ENCODE measurements at places on chromosomes 1 and 21.

GRCh38 chr1:56435434-56436262 is 143.7 kb downstream of the PLPP3 start:
- no peak for DNase-seq

- no peak for DNase-seq
Observed at GRCh38 chr1:165738794-165739193, 29.9 kb downstream of the TMCO1 start.

DNA sequence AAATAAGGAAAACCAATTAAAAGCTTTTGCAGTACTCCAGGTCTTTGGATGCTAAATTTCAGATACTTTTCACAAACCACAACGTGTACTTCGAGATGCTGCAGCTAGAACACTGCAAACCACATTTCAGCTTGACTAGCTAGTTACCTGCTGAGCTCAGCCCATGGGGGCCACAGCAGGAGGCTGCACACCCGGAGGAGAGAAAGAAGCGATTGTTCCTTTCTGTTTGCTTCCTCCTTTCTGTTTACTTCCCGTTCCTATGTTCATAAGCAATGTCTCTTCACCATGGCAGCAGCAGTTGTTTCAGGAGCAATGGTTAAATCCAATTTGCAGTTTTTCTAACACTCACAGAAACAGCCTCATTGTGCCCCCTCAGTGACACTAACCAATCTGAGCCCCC is 225.6 kb upstream of the FGGY start:
- peak; percentile 7 for DNase-seq

DNA sequence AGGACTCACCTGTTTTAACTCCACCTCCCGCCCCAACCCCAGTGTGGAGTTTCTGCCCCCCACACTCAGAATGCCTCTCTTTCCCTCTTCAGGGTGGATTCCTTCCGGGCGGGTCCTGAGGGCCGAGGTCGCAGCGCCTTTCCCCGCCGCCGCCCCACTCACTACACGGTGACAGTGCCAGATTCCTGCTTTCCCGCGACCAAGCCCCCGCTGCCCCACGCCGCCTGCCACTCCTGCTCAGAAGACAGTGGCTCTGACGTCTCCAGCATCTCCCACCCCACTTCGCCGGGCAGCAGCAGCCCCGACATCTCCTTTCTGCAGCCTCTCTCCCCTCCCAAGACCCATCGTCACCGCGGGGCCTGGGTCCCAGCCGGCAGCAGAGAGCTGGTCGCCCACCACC is 16.7 kb downstream of the INAVA start:
- DNase-seq: no peak

- no peak for DNase-seq
Observed at GRCh38 chr1:173347282-173347818, 129.8 kb upstream of the PRDX6 start.

GRCh38 chr1:166175032-166175431 is 8.2 kb upstream of the FAM78B start:
- DNase-seq: no peak

- DNase-seq: no peak
Observed at GRCh38 chr1:87239997-87240605, 88.6 kb upstream of the LMO4 start.

- DNase-seq: no peak
Observed at GRCh38 chr1:175338387-175339135, 146.0 kb upstream of the KIAA0040 start.

- no peak for DNase-seq
Observed at GRCh38 chr1:91609551-91609950, 108.9 kb downstream of the CDC7 start.

- DNase-seq: no peak
Observed at GRCh38 chr1:22709227-22709626, 1.4 kb upstream of the EPHB2 start.

GRCh38 chr1:215475796-215476481 is 91.2 kb upstream of the KCTD3 start:
- no peak for DNase-seq

DNA sequence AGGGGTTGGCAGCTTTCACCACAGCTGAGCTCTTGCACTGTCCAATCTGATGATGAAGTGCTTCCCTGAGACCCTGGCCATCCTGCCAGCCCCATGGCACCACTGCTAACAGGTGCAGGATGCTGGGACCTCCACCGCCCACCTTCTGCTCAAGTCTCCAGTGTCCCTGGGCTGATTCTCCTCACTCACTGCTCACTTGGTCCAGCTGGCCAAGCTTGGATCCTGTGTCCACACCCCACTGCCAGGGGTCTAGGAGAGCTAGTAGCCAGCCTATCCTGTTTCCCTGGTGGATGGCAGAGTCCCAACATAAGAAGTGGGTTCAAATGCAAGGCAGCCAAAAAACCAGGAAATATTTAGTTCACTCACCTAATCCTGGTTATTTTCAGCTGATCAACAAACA is 217.2 kb upstream of the IRF2BP2 start:
- no peak for DNase-seq

DNA sequence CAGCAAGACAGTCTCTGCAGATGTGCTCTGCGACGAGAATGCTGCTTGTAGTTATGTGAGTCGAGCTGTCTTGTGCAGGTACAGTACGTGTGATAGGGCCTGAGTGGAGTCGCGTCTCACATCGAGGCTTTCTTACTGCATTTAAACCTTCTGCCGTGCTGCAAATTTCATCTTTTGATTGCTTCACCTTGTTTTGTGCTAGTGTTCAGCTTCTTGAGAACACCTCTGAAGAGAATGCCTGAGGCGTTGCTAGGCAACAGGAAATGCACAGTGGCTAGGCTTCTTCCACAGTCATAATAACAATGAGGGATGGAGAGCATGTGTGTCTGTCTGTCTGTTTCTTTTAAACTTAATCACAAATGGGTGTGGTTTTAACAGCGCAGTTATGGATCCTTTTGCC is 52.9 kb downstream of the MRPS6 start:
- peak; percentile 1 for DNase-seq

GRCh38 chr1:61612602-61613001 is 112.3 kb downstream of the TM2D1 start:
- DNase-seq: no peak

GRCh38 chr1:202165267-202165941 is 5.0 kb upstream of the PTPN7 start:
- no peak for DNase-seq

DNA sequence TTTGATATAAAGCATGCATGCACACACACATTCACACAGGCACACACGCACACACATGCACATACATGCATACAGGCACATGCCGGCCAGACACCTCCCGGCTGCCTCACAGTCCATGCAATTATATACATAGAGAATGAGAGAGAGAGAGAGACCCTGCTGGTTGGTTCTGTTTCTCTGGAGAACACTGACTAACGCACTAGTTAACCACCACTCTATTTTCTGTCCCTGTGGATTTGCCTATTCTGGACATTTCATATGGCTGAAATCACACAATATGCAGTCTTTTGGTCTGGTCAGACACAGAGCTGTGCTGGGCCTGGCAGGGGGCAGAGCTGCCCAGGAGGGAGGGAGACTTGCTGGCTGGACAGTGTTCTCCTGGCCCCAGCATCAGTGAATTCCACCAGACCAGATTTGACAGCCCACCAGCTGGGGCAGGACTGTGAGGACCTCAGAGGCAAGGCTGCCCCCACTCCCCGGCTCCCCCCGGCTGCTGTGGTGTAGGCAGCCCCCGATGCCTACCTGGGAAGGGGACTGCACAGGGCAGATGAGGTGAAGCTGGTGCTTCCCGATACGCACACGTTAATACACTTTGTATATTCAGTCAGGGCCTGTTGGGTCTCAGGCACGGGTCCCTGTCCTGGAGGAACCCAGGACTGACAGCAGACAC is 152.2 kb downstream of the NPHP4 start:
- no peak for DNase-seq

GRCh38 chr1:236023926-236024565 is 40.8 kb downstream of the NID1 start:
- no peak for DNase-seq

DNA sequence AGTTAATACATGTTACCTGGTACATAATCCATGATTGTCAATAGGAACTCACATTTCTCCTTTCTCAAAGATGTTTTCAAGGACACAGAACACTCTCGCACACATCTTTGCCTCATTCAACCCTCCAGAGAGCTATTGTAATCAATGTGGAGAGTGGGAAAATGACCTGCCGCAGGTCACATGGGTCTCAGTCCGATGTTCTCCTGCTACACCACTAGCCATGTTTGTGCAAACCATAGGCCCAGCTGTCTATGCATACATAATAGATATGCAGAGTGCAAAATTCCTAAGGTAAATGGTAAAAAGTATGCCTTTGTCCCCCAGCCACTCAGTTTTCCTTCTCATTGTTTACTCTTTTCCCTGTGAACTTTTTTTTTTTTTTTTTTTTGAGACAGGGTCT is 89.2 kb downstream of the ADSS2 start:
- no peak for DNase-seq

DNA sequence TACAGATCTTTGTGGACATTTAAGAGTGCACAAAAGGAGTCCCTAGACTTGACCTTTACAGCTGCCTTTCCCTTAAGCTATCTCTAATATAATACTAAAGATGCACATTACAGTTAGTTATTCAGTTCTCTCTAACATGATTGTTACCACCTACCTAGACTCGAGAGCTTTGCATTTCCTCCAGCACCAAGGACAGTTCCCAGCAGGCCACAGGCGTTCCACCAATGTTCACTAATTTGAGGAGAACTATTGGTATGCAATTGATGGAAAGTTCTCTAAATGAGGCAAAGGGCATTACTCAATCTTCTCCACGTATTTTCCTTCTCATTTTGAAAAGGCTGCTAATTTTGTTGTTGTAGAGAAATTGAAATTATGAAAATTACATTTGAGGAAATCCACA is 5.4 kb upstream of the NTNG1 start:
- no peak for DNase-seq

DNA sequence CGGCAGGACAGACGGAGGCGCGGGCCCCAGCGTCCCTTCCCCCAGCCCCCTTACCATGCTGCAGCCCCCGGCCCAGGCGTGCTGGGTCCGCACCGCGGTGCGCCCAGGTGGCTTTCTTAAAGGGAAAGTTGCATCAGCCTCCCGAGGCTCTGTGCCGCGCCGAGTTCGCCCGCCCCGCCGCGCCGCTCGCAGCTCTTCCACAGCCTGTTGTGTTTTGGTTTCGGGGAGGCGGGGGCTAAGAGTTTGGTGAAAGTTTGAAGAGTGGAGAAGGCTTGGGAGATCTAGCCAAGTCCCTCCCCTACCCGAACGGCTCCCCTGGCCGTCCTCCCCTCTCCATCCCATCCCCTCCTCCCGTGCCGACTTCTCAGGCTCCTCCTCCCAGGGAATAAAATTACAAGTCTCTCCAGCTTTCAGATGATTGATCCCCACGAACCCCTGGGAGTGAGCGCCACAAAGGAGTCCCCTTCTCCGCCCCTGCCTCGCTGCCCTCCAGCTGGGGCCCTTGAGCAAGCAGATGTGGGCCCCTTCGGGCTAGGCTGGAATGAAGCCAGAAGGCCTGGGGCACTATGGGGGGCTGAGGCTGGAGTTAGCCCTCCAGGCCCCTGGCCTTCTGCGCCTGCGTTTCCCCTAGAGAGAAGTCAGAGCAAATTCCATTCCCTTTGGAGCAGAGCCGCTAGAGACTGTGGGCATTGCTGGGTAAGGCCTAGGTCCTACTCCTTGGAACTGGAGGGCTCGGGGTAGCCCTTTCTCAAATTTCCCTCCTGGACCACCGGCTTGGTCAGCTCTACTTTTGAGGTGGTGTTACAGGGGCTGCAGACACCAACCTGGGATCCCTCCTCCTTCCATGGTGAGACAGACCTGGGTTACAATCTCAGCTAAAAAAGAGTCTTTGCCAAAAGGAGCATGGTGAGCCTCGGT is at the start of gene SLC6A9:
TSS of gene SLC6A9 (minus strand) at position 211 of the 918 bp plus-strand sequence. CDS start 7,185 bp downstream, outside the sequence.
- no peak for DNase-seq

All from activated naive CD4-positive, alpha-beta T cell (primary cell).